ENCODE measurements at places on chromosomes 4 and X.

GRCh38 chrX:133285341-133285740, 67.2 kb upstream of the TFDP3 start:
- DNase-seq, result no peak
- no peak overlapping the region for H3K4me3 ChIP-seq
- H3K36me3 ChIP-seq, result no peaks in the 10 kb centered on the region

DNA sequence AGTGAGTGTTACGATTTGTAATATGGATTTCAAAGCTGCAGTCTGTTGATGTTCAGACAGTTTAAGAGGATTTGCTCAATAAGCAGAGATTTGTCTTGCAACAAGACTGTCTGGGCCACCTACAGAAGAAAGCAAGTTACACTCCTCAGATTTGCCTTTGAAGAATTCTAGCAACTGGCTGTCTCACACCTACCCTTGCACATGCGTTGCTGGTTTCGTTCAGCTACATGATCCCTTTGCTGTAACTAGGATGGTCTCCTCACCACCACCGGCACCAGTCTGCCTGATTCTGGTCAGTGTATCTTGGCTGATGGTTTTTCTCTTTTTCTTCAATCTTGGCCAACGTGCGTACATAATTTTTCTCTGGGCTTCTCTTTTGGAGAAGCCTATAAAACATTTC, 172.7 kb upstream of the LCORL start:
- H3K27me3 ChIP-seq, result peaks cover 36% of the 10 kb centered on the region
- no peak overlapping the region for H3K4me3 ChIP-seq
- no peak for DNase-seq
- H3K4me1 ChIP-seq, result peaks cover 2% of the 10 kb centered on the region
- no peak overlapping the region for H3K27ac ChIP-seq
- H3K36me3 ChIP-seq, result no peaks in the 10 kb centered on the region

DNA sequence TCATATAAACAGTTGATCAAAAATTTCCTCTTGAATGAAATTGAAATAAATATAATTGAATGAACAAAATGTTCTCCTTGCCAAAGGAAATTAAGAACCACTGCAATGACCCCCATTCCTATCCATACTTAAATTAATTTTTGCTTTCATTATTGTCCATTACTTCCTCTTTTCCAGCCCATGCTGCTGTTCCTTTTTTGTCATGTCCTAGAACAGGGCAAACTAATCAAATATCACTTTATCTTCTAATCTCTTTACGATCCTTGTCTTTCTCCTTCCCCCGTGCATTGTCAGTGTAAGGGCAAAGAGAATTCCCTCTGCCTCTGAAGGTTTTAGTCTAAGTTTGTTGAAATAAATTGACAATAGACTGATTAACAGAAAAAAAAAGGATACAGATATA, 203.0 kb downstream of the CENPC start:
- H3K36me3 ChIP-seq, result peaks cover under 1% of the 10 kb centered on the region
- H3K27ac ChIP-seq, result no peak overlapping the region
- no peak overlapping the region for H3K4me3 ChIP-seq
- no peak for DNase-seq
- no peaks in the 10 kb centered on the region for H3K4me1 ChIP-seq

DNA sequence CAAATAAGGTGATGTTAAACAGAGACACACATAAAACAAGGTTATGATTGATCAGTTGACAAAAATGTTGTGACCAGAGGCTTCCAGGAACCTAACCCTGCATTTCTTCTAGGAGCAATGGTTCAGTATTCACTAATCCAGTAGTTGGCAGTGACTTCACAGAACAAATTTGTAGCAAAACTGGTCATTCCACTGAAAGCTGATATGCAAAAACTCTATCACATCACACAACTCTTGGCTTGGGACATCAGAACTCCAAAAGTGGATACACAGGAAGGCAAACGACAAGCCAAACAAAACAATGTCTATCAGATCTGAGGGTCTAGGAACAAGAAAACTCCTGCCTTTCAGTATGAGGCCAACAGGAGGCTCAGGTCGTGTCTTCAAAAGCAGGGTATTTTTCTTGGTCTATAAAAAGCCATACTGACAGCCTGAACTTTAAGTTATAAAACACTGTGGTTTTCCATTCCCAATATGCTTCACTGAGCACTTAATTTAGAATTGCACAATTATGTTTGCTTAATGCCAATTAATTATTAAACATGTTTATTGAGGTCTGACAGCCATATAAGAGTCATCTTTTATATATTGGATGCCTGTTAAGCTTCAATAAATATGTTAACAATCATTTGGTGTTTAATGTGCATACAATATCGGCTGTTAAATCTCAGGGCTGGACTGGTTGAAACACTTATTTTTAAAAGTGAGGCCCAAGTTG, 45.6 kb downstream of the SOD3 start:
- no peak overlapping the region for H3K4me3 ChIP-seq
- no peak overlapping the region for H3K27ac ChIP-seq
- H3K4me1 ChIP-seq, result no peaks in the 10 kb centered on the region
- H3K27me3 ChIP-seq, result no peaks in the 10 kb centered on the region

DNA sequence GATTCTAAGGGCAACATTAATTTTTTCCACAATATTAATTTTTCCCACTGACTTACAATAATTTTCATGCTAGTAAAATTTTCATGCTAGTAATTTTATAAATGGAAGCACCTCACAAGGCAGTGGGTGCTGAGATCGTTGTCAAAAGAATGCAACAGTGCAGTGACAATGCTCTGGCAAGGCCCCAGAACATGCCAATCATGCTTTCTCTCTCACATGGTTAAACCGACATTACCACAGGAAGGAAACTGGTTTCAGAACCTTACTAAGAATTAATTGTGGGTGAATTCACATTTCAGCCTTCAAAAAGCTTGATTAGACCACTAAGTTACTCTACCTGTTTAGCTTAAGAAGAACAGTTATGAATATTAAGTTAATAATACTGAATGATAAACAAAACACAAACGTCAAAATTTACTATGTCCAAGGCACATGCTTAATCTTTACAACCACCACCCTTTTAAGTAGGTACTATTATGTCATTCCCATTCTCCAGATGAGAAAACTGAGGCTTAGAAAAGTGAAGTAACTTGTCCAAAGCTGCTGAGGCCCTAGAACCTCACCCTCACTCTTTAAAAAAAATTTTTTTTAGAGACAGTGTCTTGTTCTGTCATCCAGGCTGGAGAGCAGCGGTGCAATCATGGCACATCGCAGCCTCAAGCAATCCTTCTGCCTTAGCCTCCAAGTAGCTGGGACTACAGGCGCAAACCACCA, 10.0 kb upstream of the OPHN1 start:
- H3K4me1 ChIP-seq, result no peaks in the 10 kb centered on the region
- H3K4me3 ChIP-seq, result no peak overlapping the region
- H3K27me3 ChIP-seq, result peaks cover 5% of the 10 kb centered on the region
- DNase-seq, result peak; percentile 8
- H3K27ac ChIP-seq, result no peak overlapping the region

GRCh38 chr4:164937576-164938270, 39.7 kb downstream of the TRIM61 start:
- no peaks in the 10 kb centered on the region for H3K4me1 ChIP-seq
- peaks cover 25% of the 10 kb centered on the region for H3K27me3 ChIP-seq
- no peak overlapping the region for H3K27ac ChIP-seq
- DNase-seq, result no peak
